Activated naive CD8-positive, alpha-beta T cell treated with anti-CD3 and anti-CD28 coated beads, Interleukin-2, amount 10 ng/mL, durations not matched to agents 7 days and 5 days (primary cell): ENCODE measurements at places on chromosomes 7 and 10.

DNA sequence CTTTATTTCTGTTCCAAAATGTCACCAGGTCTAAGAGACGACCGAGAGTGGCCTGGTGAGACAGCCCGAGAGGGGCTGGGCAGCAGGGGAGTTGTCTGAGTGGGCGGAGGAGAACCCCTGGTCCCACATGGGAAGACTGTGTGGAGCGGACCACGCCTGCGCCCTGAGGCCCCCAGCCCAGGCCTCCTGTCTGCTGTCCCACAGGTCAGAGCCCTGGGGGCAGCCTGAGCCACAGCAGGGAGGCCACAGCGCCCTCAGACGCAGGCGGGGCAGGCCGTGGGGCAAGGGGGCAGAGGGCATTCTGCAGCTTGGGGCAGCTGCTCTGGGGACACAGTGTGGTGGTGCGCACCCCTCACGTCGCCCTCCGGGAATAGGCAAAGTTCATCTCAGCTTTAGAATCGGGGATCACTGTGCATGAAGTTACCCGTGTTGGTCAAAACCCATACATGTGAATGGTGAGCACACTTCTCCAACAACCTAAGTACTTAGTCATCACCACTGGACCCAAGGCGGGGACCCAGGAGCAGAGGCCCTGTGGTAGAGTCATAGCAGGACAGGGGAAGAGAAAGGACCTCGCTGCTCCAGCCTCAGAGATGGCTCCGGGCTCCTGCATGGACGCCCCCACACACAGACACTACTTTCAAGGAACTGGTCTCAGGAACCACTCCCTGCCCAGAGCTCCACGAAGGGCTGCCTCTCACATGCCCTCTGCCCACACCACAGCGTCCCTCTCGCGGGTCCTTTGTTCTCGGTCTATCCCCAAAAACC, 214.7 kb downstream of the ELFN1 start:
- no peaks in the 10 kb centered on the region for H3K27me3 ChIP-seq
- H3K36me3 ChIP-seq, result peaks cover 23% of the 10 kb centered on the region
- no peak overlapping the region for H3K4me3 ChIP-seq
- H3K27ac ChIP-seq, result no peak overlapping the region
- DNase-seq, result no peak

DNA sequence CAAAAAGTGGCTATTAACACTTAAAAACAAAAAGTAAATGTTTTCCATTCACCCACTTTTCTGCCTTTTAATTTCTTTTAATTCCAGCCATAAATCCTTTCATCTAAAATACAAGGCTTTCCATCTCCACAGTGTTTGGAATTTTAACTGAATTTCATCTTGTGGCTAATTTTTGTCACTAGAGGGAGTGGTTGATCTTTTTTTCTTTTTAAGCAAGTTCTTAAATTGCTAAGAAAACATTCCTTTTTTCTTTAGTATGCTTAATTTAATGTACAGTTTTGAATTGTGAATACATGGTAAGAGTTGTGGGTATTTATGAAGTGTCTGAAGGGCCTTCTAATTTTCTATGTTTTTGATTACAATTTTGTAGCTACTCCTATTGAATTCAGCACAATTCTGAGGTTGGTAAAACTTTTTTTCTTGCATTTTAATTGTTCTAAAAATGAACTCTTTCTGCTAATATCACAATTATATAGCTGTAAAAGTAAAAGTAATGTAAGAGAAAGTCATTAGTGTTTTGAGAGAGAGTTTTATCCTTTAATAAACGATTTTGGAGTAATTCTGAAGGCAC, 54.9 kb upstream of the ANK3 start:
- H3K4me3 ChIP-seq, result no peak overlapping the region
- no peak overlapping the region for H3K27ac ChIP-seq
- no peak for DNase-seq

- DNase-seq, result no peak
- H3K36me3 ChIP-seq, result peaks cover 22% of the 10 kb centered on the region
- no peaks in the 10 kb centered on the region for H3K27me3 ChIP-seq
- peaks cover 6% of the 10 kb centered on the region for H3K4me1 ChIP-seq
Measured at GRCh38 chr7:99398891-99399445, 9.4 kb downstream of the PDAP1 start.

- no peak overlapping the region for H3K4me3 ChIP-seq
- peaks cover 2% of the 10 kb centered on the region for H3K36me3 ChIP-seq
- peaks cover 5% of the 10 kb centered on the region for H3K27me3 ChIP-seq
- no peak for DNase-seq
Measured at GRCh38 chr7:43735802-43736603, 6.7 kb upstream of the COA1 start.

DNA sequence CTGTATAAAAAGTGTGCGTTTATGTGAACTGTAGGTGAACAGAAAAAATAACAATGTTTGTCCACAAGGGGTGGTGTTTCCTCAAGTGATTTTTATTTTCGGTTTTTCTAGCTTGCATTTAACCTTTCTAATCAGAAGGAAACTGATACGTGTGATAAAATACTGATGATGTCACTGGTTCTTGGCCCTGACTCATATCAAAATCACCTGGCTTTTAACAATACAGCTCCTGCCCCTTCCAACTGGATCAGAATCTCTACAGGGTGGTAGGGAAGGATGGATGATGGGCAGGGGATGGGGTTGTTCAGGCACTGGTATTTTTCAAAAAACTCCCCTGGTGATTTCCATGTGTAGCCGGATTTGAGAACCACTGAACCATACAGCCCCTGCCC, 10.9 kb downstream of the NPFFR1 start:
- H3K36me3 ChIP-seq, result no peaks in the 10 kb centered on the region
- H3K4me3 ChIP-seq, result peak overlapping the region; percentile 37
- no peak for DNase-seq
- no peak overlapping the region for H3K27ac ChIP-seq
- H3K4me1 ChIP-seq, result peaks cover 11% of the 10 kb centered on the region

GRCh38 chr7:87341441-87341840, 4.0 kb upstream of the CROT start:
- peaks cover 10% of the 10 kb centered on the region for H3K36me3 ChIP-seq
- peak overlapping the region; percentile 32 for H3K27ac ChIP-seq
- no peak for DNase-seq
- peak overlapping the region; percentile 0 for H3K4me3 ChIP-seq
- H3K27me3 ChIP-seq, result no peaks in the 10 kb centered on the region

DNA sequence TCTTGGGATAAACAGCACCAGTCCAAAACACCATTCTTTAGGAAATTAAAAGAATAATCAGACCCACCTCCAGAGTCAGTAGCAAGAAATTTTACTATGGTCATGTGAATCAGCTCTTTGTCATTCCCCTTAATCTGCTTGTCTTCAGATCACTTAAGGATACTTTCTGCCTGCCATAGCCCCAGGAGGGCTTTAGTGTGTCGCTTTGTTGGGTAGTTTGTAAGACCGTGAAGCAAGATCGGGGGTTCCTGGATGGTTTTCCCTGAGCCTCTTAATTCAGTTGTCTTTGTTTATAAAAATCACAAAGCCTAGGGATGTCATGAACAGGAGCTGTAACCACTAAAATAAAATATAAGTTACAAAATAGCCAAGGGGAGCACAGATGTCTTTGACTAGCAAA, 223.6 kb downstream of the RELN start:
- H3K4me1 ChIP-seq, result no peaks in the 10 kb centered on the region
- H3K4me3 ChIP-seq, result no peak overlapping the region
- H3K27ac ChIP-seq, result no peak overlapping the region
- DNase-seq, result no peak

- H3K4me3 ChIP-seq, result no peak overlapping the region
- H3K36me3 ChIP-seq, result no peaks in the 10 kb centered on the region
Measured at GRCh38 chr7:18768256-18768655, 272.7 kb downstream of the HDAC9 start.

DNA sequence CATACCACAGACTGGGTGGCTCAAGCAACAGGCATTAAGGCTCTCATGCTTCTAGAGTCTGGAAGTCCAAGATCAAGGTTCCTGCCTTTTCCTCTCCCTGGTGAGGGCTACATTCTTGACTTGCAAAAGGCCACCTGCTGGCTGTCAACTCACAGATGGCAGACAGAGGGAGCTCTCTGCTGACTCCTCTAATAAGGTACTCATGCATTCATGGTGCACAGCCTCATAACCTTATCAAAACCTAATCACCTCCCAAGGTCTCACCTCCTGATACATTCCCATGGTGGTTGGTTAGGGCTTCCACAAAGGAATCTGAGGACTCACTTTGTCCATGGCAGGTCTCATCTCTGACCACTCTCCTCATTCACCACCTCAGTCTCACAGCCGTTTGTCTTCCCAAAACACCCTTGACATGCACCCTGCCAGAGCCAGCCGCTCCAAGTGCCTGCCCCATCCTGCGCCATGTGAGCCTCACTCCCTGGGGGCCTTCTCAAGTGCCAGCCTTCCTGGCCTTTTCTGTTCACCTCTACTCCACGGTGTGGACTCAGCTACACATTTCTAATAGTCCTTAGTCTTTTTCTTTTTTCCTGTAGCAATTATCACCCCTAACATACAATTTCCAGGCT, 400.3 kb upstream of the ADARB2 start:
- H3K36me3 ChIP-seq, result no peaks in the 10 kb centered on the region
- H3K4me3 ChIP-seq, result no peak overlapping the region
- H3K27ac ChIP-seq, result no peak overlapping the region
- H3K27me3 ChIP-seq, result no peaks in the 10 kb centered on the region

DNA sequence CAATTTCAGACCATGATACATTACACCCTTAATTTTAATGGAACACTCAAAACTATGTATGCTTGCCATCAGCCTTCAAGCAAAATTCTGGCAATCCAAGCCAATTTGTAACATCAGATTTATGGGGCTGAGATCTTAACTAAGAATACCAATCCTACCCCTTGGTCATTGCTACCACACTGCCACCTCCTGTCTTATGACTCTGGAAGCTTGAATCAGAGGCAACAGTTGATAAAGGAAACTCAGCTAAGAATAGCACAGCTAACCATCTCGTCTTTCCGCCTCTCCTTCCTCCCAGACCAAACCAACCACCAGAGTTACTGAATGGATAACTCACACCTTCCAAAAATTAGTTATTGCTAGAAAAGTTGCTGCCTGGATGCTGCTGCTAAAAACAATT, 7.4 kb downstream of the IGF2BP3 start:
- peaks cover 2% of the 10 kb centered on the region for H3K36me3 ChIP-seq
- peaks cover 13% of the 10 kb centered on the region for H3K4me1 ChIP-seq
- H3K4me3 ChIP-seq, result no peak overlapping the region
- H3K27ac ChIP-seq, result no peak overlapping the region
- peaks cover 79% of the 10 kb centered on the region for H3K27me3 ChIP-seq

DNA sequence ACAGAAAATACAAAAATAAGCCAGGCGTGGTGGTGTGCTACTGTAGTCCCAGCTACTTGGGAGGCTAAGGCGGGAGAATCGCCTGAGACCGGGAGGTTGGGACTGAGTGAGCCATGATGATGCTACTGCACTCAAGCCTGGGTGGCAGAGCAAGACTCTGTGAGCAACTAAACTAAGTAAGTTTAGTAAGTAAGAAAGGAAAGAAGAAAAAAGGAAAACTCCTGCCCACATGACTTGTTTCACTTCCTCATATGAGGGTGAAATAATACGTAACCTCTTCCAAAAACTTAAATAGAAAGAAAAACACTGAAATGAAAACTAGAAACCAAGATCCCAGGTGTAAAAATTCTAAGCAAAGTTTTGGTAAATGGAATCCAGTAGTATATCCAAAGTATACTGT, 79.6 kb downstream of the LARP4B start:
- peaks cover 25% of the 10 kb centered on the region for H3K4me1 ChIP-seq
- DNase-seq, result no peak
- peak overlapping the region; percentile 4 for H3K4me3 ChIP-seq
- H3K36me3 ChIP-seq, result peaks cover 52% of the 10 kb centered on the region
- H3K27me3 ChIP-seq, result no peaks in the 10 kb centered on the region

DNA sequence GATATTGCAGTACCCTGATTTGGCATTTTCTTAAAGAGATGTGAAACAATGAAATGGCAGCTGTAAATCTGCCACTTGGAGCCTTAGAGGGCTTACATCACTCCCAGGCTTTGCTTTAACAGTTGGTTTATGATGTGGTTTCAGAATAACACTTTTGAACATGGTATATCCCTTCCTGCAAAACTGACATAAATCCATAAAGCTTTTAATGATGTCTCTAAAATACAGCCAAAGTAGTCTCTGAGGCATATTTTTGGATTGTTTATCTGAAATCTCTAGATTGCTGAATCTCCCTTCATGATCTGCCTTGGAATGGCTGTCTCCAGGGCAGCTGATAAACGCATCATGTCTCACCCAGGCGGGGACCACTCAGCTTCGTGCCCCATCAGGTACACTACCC, 377.8 kb upstream of the C7orf33 start:
- no peaks in the 10 kb centered on the region for H3K36me3 ChIP-seq
- peaks cover 1% of the 10 kb centered on the region for H3K4me1 ChIP-seq

- H3K27me3 ChIP-seq, result no peaks in the 10 kb centered on the region
- H3K4me1 ChIP-seq, result peaks cover 13% of the 10 kb centered on the region
- no peak overlapping the region for H3K27ac ChIP-seq
- no peak for DNase-seq
Measured at GRCh38 chr10:103657061-103657591, 163.6 kb downstream of the NEURL1 start.

- H3K4me1 ChIP-seq, result no peaks in the 10 kb centered on the region
- H3K27me3 ChIP-seq, result no peaks in the 10 kb centered on the region
- no peak overlapping the region for H3K27ac ChIP-seq
- no peaks in the 10 kb centered on the region for H3K36me3 ChIP-seq
- H3K4me3 ChIP-seq, result no peak overlapping the region
Measured at GRCh38 chr10:24483701-24484100, 240.0 kb downstream of the ARHGAP21 start.

GRCh38 chr10:100737355-100738054, 7.9 kb upstream of the PAX2 start:
- peak; percentile 56 for DNase-seq
- no peak overlapping the region for H3K27ac ChIP-seq
- H3K4me3 ChIP-seq, result peak overlapping the region; percentile 72
- no peaks in the 10 kb centered on the region for H3K36me3 ChIP-seq
- peaks cover 97% of the 10 kb centered on the region for H3K27me3 ChIP-seq

DNA sequence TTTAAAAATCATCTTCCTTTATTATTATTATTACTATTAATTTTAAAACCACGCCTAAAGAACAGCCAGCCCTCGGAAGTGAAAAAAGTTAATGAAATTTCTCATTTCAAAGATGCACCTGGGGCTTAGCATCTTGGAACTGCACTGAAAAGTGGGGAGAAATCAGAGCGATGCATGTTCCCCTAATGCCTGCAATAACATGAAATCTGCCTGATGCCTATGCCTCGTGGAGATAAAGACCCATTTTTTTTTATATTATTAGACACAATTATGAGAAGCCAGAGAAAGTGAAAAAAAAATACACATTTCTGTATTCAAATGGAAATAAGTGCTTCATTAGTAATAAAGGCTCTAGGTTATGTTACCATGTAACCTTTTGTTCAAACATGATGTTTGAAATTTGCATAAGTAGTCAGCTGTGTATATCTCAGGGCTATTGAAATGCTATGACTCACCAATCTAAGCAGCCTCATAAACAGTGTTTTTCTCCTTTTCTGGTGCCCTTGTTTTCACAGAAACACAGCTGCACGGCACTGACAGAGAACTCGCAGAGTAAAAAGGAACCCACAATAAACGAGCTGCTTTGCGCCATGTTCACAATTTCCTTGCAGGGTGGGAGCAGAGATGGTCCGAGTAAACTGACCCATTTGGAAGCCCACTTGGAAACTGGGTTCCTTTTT, 175.8 kb upstream of the PRKCQ start:
- H3K27me3 ChIP-seq, result peaks cover 55% of the 10 kb centered on the region
- no peaks in the 10 kb centered on the region for H3K4me1 ChIP-seq
- H3K36me3 ChIP-seq, result no peaks in the 10 kb centered on the region
- H3K27ac ChIP-seq, result no peak overlapping the region
- no peak overlapping the region for H3K4me3 ChIP-seq

- peaks cover 9% of the 10 kb centered on the region for H3K27me3 ChIP-seq
- peaks cover 12% of the 10 kb centered on the region for H3K4me1 ChIP-seq
- no peak for DNase-seq
- no peak overlapping the region for H3K4me3 ChIP-seq
- H3K27ac ChIP-seq, result no peak overlapping the region
Measured at GRCh38 chr7:106010866-106011265, 47.8 kb downstream of the CDHR3 start.

- peaks cover 8% of the 10 kb centered on the region for H3K36me3 ChIP-seq
- peaks cover 28% of the 10 kb centered on the region for H3K4me1 ChIP-seq
- H3K27me3 ChIP-seq, result no peaks in the 10 kb centered on the region
- H3K4me3 ChIP-seq, result no peak overlapping the region
- no peak overlapping the region for H3K27ac ChIP-seq
Measured at GRCh38 chr7:43890468-43890867, 15.9 kb downstream of the URGCP start.
